Stimulated activated CD8-positive, alpha-beta memory T cell treated with anti-CD3 and anti-CD28 coated beads, Interleukin-15, amount 100 ng/mL, for 4 hours (primary cell): ENCODE measurements at places on chromosomes 3 and 15.

DNA sequence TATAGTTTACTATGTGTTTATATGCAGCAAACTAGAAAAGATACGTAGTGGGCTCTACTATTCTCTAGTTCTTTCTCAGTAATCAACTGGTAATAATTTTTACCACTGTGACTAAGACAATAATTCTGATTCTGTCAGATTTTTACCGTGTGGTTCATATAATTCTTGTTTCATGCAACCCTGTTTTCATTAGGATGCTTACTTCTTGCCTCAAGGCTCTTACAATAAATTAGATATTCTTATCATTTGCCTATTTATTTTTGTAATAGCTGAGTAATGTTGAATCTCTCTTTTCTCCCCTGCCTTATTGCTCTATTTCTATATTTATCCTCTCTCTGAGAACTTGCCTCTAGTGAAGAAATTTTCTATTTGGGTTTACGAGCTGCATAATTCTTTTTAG, 524.7 kb downstream of the NAALADL2 start:
- DNase-seq: no peak

- DNase-seq: no peak
These were observed 922 bp downstream of the RAB11A start for GRCh38 chr15:65869954-65870871.

- no peak for DNase-seq
These were observed 153.0 kb downstream of the UBE2E2 start for GRCh38 chr3:23356169-23356568.

- DNase-seq: no peak
These were observed 820.4 kb downstream of the OTOL1 start for GRCh38 chr3:162317046-162317445.

- DNase-seq: no peak
These were observed 56.3 kb upstream of the RPL32 start for GRCh38 chr3:12897381-12898289.
